ENCODE measurements at places on chromosomes 5 and 9.

- no peak for DNase-seq
These were observed 75.7 kb downstream of the TMC1 start for GRCh38 chr9:72597181-72597517.

DNA sequence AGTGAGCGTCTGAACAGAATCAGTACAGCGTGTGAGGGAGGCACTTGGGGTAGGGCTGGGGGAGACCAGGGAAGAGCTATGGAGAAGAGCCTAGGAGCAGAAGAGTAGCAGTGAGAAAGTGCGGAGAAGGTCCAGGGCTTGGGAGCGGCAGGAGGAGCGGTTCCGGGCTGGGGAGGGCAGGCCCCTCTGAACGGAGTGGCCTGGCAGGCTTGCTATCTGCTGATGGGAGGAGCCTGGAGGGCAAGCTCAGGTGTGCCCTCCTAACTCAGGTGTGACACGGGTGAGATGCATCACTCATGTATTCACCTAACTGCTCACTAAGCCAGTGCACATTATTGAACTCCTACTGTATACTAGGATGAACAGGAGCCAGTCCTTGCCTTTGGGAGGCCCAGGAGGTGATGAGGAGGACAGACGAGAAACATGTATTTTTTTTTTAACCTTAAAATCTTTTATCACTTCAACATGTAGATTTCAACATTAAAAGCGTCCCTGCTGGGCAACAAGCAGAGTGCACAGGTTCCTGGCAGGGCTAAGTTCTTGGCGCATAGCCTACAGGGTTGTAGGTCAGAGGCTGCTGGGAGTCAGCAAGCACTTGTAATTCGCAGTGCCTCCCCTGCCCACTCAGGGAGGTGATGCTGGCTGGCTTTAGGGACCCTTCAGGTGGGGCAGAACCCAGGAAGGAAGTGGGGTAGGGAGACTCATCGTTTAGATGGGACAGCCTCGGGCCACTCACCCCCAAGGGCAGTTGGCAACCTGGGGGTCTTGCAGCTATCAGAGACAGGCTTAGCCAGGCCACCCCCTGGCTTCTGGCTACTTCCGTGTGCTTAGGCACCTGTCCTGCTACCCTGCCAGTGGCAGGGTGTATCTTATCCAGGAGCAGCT is 55.5 kb downstream of the TMOD1 start:
- DNase-seq: no peak

DNA sequence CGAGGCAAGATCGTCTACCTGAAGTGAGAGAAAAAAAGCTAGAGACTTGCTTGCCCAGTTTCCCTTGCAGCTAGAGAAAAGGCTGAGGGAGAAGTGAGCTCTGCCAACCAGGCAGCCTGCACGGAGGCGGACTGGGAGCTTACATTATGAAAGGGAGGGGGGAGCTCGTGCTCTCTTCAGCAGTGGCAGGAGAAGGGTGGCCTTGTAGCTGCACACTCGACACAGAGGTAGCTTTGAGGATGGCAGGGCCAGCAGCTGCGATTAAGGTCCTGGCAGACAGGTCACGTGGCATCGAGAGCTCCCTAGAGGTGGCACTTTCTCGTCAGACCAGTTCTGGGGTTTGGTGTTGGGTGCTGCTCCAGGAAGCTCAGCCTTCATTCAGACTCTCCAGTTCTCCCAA is 26.7 kb downstream of the APBA1 start:
- no peak for DNase-seq

DNA sequence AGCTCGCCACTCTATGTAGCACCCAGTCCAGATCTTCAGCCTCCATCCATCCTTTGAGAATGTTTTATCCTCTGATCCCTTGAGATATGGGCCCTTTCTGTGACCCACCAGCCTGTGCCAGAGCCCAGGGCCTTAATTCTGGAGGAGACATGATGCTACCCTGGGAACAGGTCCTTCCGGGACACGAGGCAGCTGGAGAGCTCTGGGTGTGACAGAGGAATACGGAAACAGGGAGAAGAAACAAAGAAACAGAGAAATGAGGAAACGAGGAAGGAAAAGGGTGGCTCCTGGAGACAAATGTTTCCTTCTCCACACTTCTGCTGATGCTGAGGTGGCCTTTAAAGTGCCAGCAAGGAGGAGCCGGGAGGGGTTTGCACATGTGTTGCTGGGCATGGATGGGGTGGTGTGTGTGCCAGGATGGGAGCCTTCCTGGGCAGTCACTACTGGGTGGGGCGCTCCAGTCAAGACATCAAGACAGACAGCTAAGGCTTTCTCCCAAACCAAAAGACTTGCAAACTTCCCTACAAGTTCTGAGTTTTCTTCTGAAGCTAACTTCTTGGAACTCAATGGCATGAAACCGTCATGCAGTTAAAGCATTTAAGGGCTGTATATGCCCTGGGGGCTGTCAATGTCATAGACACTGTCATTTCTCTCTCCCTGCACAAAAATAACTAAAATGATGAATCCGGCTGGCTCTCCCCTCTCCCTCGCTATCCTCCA is 22.8 kb upstream of the MARCHF6 start:
- DNase-seq: no peak

DNA sequence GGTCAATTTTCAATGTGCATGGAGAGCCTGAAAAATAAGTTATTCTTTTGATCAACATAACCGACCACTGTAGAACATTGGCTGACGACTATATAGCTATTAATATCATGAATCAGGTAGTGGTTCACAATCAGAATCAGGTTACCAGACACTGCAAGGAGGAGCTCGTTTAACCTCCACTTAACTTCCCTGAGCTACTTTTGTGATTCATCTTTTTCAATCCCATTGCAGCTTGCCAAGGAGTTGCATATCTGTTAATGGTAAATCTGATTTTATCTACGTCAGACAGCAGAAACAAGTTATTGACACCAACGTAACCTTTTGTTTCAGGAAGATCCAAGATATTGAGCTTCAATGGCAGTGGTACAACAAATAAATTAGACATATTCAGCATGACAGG is 2263.8 kb upstream of the ACO1 start:
- DNase-seq: no peak

GRCh38 chr5:1479581-1480188 is 34.4 kb upstream of the SLC6A3 start:
- DNase-seq: no peak

All from stimulated activated CD8-positive, alpha-beta memory T cell treated with anti-CD3 and anti-CD28 coated beads, Interleukin-15, amount 100 ng/mL, for 24 hours (primary cell).